Melanocyte of skin (primary cell): ENCODE measurements at places on chromosomes 7 and 10. TPM values are rescaled to one million over a fixed set of nuclear protein-coding genes. Genes with fewer than 3 reads are reported as not detected.

ZRANB1 gene
- total RNA-seq, result 15.7 and 17.0 TPM in 2 replicates

GIMAP7 gene
- not detected in 2 replicates for total RNA-seq

GIMAP8 gene
- total RNA-seq, result not detected in 2 replicates

ADAM12 gene
- total RNA-seq, result 8.7 and 18.0 TPM in 2 replicates

C7orf57 gene
- total RNA-seq, result 0.34 and 0.36 TPM in 2 replicates

SGCE gene
- 43.4 and 82.5 TPM in 2 replicates for total RNA-seq

GPR141 gene
- not detected in 2 replicates for total RNA-seq

IFIT2 gene
- 60.3 and 119 TPM in 2 replicates for total RNA-seq

IFIT1B gene
- total RNA-seq, result not detected in 2 replicates

KCNIP2 gene
- total RNA-seq, result 2.0 and 2.8 TPM in 2 replicates

MIOS gene
- 21.7 and 41.4 TPM in 2 replicates for total RNA-seq

TRPV5 gene
- not detected in 2 replicates for total RNA-seq

FOXP2 gene
- total RNA-seq, result 5.5 and 6.2 TPM in 2 replicates

OPALIN gene
- not detected in 2 replicates for total RNA-seq

OR2A42 gene
- total RNA-seq, result 0.36 TPM in 1 of 2 replicates, not detected in the other

VAX1 gene
- total RNA-seq, result not detected in 2 replicates
